ENCODE measurements at places on chromosomes 4 and X.

DNA sequence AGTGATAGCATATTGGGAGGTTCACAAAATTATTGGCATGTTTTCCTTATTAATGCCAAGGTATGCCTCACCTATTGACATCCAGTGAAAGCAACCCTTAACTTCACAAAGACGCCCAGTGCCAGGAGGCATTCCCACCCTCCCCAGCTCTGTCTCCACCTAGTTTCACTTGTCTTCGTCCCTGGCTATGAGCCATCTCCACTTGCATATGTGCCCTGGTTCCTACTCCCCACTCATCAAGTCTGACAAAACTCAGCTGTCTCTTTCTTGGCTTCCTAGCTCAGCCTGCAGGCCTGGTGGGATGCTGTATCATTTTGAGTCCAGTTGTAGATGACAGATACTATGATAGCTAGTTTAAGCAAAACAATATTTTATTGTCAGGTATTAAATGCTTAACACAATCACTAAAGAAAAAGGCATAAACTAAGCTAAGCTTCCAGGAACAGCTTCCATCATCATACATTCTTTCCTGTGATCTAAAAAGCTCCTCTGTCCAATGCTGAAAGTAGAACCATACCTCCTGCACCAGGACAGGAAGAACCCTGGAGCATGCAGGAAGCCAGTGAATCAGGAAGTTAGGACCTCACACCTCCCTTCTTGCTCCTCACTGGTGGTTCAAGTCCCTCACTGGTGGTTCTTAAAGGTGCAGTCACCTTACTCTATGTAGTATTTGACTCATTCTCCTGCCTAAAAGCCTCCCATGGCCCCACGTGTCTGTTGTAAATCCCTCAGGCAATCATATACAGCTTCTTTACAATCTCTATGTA, 410.3 kb upstream of the RASGEF1B start:
- no peak for DNase-seq

GRCh38 chr4:76697129-76697803, 200.7 kb downstream of the SOWAHB start:
- DNase-seq, result no peak

DNA sequence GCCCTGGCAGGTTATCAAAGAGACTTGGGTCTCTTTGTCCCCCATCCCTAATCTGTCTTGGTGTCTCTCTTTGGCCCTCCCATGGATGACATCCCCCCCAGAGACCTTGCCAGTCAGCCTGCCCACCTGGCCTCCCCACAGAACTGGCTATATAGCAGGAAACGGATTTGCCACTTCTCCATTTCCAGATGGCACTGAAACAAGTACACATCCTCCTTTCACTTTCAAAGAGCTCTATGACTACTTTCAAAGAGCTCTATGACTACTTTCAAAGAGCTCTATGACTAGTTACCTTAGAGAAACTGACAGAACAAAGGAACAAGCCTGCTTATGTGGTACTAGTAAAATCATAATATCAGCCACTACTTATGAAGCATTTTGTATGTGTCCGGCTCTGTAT, 175.3 kb downstream of the MAML3 start:
- no peak for DNase-seq

GRCh38 chr4:162838671-162839070, 328.0 kb downstream of the NAF1 start:
- no peak for DNase-seq
